ENCODE measurements at places on chromosomes 6 and 20.

DNA sequence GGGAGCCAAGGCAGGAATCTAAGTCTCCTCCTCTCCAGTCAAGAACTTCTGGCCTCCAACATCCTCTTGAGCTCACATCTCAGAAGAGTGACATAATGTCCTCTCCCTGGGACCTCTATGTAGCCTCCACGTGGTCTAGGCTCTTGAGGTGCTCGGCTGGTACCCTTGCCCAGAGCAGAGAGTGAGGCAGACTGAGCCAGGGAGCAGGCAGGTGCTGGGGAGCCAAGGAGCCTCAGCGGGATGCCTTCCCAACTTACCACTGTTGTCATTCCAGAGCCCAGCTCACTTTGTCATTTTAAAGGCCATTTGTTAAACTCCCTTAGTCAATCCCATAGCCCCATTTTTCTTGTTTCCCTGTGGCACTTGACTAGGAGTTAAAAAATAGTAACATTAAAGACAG, 52.1 kb upstream of the DUSP22 start:
- DNase-seq, result no peak

GRCh38 chr6:129623008-129623732, 86.8 kb downstream of the ARHGAP18 start:
- DNase-seq, result no peak

DNA sequence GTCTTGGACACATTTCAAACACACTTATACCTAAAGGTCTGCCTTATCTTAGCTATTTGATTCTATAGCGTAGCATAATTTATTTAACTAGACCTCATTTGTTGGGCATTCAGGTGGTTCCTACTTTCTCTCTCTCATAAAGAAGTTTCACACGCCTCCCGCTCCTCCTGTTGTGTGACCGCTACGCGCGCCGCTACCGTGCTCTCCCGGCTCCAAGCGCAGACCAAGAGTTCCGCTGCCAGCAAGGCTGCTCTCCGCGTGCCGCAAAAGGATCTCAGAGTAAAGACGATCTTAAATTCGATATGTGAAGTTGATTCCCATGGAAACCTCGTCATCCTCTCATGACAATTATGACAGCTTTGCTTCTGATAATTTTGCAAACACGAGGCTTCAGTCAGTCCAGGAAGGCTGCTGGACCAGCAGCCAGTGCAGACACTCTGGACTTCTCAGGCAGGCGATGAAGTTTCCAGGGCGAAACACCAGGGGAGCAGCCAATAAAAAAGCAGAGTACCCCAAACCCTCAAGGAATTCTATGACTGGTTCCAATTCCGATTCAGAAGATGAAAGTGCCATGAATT, 20.4 kb downstream of the PRSS16 start:
- no peak for DNase-seq

DNA sequence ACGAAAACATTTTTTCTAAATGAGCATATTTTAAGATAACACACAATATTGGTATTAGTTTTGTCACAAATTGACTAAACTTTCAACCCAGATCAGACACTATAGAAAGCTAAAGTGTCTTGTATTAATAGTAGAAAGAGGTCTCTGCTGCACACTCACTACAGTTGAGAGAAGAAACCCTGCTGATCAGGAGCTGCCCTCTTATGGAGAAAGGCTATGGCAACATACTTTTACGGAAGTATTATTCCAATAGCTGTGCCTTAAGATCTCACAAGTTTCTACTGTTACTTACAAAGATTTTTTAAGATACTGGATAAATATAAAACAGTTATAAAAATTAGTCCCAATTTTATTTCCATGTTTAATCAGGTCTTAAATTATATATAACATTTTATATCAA, 155.7 kb downstream of the RIMS1 start:
- DNase-seq, result peak; percentile 25

DNA sequence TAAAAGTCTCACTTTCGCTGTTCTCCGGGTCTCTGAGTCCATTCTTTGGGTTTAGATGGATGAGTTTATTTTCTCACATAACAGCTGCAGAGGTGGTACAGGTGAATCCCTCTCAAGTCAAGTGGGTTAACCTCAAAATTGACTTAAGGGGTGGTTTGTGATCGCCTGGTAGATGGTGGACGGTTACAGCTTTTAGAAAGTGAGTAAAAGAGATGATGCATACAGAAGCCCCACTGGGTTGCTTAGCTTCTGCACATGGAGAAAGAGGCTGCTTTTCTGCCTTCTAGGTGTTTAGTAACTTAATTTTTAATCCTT, 146.7 kb downstream of the TRIM27 start:
- no peak for DNase-seq
